ENCODE measurements at places on chromosomes 7 and 10.

GRCh38 chr10:63562857-63563256, 41.7 kb downstream of the REEP3 start:
- no peak for DNase-seq

DNA sequence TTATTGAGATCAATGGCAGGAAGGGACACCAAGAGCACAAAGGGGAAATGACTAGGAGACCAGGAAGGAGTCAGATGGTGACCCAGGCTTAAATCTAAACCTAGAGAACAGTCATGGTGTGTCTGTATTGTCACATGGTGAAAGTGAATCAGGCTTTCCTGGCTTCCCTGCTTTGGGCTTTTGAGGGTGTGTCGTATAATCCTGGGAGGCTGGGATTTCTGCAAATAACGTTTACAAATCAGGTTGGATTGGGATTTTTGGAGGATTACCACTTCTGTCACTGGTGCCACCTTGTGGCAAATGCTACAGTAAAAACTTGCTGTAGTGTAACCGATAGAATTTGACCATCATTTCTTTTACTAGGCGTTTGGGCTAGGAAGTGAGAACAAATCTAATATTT, 502.6 kb downstream of the NRG3 start:
- DNase-seq, result no peak

DNA sequence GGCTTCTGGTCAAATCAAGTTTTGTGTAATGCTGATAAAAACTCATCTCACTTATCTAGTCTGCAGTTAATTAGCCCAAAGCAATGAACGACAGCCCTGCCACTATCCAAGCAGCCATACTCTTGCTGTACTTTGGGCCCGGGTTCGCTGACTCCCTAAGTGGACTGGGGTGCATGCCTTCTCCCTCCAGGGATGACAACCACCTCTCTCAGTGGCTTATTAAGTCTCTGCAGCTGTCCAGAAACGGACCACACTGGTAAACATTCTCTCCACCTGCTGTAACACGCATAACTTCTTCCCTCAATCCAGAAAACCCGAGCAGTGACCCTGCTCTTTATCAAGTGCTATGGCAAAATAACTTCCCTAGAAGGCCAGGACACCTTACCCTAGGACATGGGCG, 3.9 kb downstream of the FBXW4 start:
- no peak for DNase-seq

GRCh38 chr10:104574838-104575237, 66.3 kb upstream of the SORCS3 start:
- DNase-seq, result no peak

GRCh38 chr10:15783941-15784636, 64.4 kb upstream of the ITGA8 start:
- no peak for DNase-seq

DNA sequence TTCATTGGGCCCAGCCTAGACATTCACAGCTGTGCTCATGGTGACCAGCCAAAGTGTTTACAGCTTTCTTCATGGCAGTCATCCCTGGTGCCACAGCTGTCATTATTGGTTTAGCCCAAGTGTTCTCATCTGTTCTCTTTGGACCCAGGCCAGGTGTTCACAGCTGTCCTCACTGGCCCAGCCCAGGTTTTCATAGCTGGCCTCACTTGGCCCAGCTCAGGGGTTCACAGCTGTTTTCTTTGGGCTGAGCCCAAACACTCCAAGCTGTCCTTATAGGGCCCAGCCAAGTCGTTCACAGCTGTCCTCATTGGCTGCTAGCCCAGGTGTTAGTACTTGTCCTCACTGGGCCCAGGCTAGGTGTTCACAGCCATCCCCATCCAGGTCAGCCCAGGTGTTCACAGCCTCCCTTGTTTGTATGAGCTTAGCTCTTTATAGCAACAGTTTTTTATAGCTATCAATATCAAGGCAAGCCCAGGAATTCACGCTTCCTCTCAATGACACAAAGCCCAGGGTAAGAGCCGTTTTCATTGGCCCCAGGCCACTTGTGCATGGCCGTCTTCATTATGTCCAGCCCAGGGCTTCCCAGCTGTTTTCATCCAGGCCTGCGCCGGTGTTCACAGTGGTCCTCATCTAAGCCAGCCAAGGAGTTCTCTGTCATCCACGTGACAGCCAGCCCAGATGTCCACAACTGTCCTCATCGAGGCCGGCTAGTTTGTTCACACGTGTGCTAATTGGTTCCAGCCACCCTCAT, 11.6 kb downstream of the FRG2B start:
- DNase-seq, result no peak

- no peak for DNase-seq
These were observed 141.1 kb upstream of the LRRTM3 start for GRCh38 chr10:66784770-66785169.

DNA sequence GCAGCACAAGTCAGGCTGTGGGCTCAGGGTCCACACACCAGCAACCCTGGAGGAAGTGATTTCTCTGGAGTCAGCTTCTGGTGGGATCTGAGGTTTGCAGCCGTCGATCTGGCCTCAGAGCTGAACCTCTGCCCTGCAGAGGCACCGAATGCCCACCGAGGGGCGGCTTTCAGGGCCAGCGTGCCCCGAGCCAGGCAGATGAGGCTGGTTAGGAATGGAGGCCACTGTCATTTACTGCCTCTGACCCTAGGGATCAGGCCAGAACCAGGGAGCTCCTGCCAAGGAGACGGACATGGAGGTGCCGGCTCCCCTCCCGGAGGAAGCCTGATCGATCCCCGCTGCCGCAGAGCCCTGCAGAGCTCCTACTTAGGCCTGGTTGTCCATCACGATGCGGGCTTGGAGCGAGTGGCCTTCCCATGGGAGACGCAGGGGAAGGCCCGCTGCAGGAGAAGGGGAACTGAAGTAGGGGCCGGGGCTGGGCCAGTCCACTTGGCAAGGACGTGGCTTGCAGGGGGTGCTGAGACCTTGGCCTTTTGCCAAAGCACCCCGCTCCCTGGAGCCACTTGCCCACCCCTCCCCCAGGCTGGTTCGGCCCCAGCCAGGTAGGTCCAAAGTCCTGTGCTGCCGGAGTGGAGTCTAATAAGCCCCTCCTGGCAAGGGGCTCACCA, 19.6 kb upstream of the ELFN1 start:
- no peak for DNase-seq

- DNase-seq, result no peak
These were observed 43.8 kb upstream of the INPP5A start for GRCh38 chr10:132493756-132494290.

- DNase-seq, result no peak
These were observed 55.0 kb downstream of the WAC start for GRCh38 chr10:28587970-28588290.

DNA sequence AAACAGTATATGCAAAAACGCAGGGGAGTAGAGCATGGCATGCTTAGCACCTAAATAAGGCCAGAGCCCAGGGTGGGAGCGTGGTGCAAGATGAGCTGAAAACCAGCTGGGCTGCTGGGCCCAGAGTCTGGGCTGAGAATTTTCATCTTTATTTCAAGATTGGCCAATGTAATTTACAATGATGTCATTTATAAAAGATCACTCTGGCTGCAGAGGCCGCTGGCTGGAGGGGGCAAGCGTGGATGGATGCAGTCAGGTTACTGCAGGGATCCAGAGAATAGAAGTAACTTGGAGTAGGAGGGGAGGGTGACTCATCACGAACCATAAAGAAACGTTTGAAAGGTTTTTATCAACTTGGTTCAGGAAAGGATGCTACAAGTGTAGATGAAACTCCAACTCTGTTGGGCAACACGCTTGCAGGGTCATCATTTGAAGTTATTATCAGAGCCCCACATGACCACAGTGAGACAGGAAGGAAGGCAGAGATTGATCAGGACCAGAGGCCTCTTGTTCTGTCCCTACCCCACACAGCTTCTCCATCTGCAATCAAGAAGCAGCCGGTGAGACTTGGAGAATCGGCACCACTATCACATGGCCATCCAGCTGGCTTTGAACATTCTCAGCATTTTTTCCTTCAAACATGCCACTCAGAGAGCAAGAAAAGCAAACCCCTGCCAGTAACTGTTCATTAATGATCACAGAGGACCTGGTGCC, 49.2 kb downstream of the ODAD2 start:
- DNase-seq, result no peak

GRCh38 chr7:66256281-66256680, 51.1 kb downstream of the TPST1 start:
- DNase-seq, result no peak

GRCh38 chr7:121369462-121369861, 26.6 kb downstream of the FAM3C start:
- DNase-seq, result no peak
